PC-9 (cell line): ENCODE measurements at places on chromosomes 7 and 10. TPM values are rescaled to one million over a fixed set of nuclear protein-coding genes. Genes with fewer than 3 reads are reported as not detected.

The VAX1 gene
- total RNA-seq: not detected in 2 replicates

The SPDYE2 gene
- total RNA-seq: not detected in 2 replicates

The NXPH1 gene
- not detected in 2 replicates for total RNA-seq

The CYP2E1 gene
- total RNA-seq: 1.6 and 3.0 TPM in 2 replicates

The ST8SIA6 gene
- 0.60 and 2.1 TPM in 2 replicates for total RNA-seq

The CUZD1 gene
- total RNA-seq: 1.4 and 2.0 TPM in 2 replicates

The VWC2 gene
- not detected in 2 replicates for total RNA-seq

The TMEM236 gene
- total RNA-seq: 0.20 and 0.24 TPM in 2 replicates

The OR2A1 gene
- not detected in 2 replicates for total RNA-seq

The DRGX gene
- not detected in 2 replicates for total RNA-seq

The PPP1R17 gene
- total RNA-seq: not detected in 2 replicates

The PTPRE gene
- total RNA-seq: 7.9 TPM in 2 replicates

The MYH16 gene
- total RNA-seq: 11.7 and 18.0 TPM in 2 replicates

The STEAP1B gene
- 0.35 TPM in 2 replicates for total RNA-seq

The NACAD gene
- 0.15 and 0.24 TPM in 2 replicates for total RNA-seq

The LIPM gene
- total RNA-seq: not detected in 2 replicates

The COL28A1 gene
- total RNA-seq: 0.83 and 2.2 TPM in 2 replicates

The HTR5A gene
- not detected in 2 replicates for total RNA-seq

The SLC26A5 gene
- total RNA-seq: not detected in 2 replicates

The VSTM2A gene
- total RNA-seq: not detected in 2 replicates

The WEE2 gene
- not detected in 2 replicates for total RNA-seq

The KNDC1 gene
- 1.2 and 1.7 TPM in 2 replicates for total RNA-seq
